Lower lobe of right lung (tissue), 2 donors: ENCODE measurements at places on chromosomes 5 and 9. TPM values are rescaled to one million over a fixed set of nuclear protein-coding genes. Genes with fewer than 3 reads are reported as not detected.

LCN9 gene
- not detected for total RNA-seq

DNA sequence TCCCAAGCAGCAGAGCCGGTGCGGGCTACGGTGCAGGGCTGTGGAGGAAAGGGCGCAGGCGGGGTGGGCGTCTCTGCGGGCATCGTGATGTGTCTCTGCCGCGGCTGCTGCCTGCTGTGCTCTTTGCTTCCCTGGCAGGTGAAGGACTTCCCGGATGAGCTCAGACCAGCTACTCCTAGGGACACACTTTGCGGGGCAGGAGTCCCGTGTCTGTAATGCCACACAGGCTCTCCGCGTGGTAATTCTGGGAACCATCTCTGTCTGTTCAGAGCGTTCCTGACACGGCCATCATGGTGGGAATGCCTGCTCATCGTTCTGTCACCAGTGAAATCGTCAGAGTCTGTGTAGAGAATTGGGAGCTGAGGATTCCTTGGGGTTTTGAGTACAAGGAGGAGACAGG lies 235.5 kb downstream of the FANCC start:
- DNase-seq = no peak
- H3K27ac ChIP-seq = no peak overlapping the region
- no peaks in the 10 kb centered on the region for H3K27me3 ChIP-seq

DNA sequence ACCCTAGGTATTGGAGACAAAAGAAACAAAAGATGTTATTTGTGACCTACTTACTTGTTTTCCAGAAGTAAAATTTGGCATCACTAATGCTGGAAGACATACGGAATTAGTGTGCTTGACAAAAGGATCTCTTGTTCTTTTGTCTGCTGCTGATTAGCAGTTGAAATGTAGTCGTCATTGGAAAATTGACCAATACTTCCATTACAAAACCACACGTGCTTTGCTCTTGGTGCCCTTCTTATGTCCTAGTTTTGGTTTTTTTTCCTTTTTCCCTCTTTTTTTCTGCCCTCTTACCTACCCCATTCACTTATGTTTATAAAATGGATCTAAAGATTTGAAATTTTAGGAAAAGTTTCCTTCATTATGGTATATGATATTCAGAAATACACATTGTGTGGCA lies 197.4 kb downstream of the FER start:
- H3K27ac ChIP-seq = no peak overlapping the region
- no peak for DNase-seq
- H3K36me3 ChIP-seq = peaks cover 5% of the 10 kb centered on the region
- H3K27me3 ChIP-seq = no peaks in the 10 kb centered on the region
- H3K4me1 ChIP-seq = no peaks in the 10 kb centered on the region
- H3K4me3 ChIP-seq = no peak overlapping the region

- H3K27me3 ChIP-seq = no peaks in the 10 kb centered on the region
- H3K36me3 ChIP-seq = no peaks in the 10 kb centered on the region
- no peak overlapping the region for H3K4me3 ChIP-seq
- no peaks in the 10 kb centered on the region for H3K4me1 ChIP-seq
- no peak overlapping the region for H3K27ac ChIP-seq
- DNase-seq = no peak
Observed at GRCh38 chr5:109580225-109580624, 109.5 kb upstream of the MAN2A1 start.

DNA sequence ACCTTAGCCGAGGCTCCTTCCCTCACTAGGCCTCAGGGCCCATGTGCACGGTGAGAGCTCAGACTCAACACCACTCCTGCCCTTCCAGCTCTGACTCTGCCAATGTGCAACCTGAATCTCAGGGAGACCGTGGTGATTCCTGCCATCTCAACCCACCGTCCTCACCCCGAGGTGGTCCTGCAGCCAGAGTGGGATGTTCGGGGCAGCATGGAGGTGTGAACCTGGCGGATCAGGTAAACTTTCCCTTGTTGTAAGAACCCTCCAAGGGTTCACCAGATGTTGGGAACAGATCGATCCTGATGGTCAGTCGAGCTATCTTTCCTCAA lies 538 bp upstream of the AKNA start:
- peaks cover 5% of the 10 kb centered on the region for H3K36me3 ChIP-seq
- DNase-seq = no peak
- H3K4me3 ChIP-seq = peak overlapping the region; percentile 77
- H3K4me1 ChIP-seq = peaks cover 99% of the 10 kb centered on the region

DNA sequence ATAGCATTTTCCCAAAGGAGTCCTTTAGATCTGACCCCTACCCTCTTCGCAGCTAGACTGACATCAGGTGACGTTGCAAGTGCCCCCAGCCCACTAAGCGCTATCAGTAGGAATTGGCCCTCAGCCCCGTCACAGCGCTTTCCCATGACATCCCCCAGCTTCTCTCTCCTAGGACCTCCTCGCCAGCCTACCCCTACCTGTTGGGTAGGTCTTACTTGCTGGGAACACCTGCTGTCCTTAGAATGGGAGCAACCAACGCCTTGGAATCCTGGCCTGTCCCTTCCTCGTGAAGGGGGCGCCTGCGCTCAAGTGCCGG lies 584 bp upstream of the PIP5K1B start:
- H3K27me3 ChIP-seq = peaks cover 4% of the 10 kb centered on the region
- H3K36me3 ChIP-seq = no peaks in the 10 kb centered on the region
- no peak for DNase-seq
- peaks cover 40% of the 10 kb centered on the region for H3K4me1 ChIP-seq
- peak overlapping the region; percentile 88 for H3K27ac ChIP-seq
- H3K4me3 ChIP-seq = peak overlapping the region; percentile 73

DNA sequence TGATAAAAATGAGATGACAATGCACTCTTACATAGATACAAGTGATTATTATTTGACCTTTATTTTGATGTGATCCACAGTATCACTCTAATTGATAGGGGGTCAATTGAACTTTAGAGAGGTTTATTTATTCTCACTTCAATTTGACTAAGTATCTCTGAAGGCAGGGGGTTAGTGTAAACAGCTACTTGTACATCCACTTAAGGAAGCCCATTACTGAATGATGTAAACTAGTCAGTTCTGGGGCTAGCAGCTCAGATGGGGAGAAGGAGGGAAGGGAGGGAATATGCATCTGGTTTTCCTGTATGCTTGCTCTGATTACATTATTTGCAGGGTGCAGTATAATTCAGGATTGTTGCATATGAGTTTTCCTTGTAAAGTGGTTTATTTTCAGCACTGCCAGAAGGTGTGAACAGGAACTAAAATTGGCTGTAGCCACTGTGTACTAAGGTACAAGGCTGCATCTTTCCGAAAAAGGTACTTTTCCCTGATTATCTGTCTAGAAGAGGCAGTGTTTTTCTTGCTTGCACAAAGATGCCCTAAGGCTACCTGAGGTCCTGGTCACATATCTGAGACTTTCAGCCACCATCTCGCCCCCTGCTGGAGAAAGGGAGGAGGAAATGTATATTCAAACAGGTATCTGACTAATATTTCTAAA lies 51.2 kb downstream of the MRPS27 start:
- no peaks in the 10 kb centered on the region for H3K27me3 ChIP-seq
- H3K36me3 ChIP-seq = no peaks in the 10 kb centered on the region
- no peak overlapping the region for H3K27ac ChIP-seq
